ENCODE measurements at places on chromosomes 13 and 19. TPM values are rescaled to one million over a fixed set of nuclear protein-coding genes. Genes with fewer than 3 reads are reported as not detected.

Gene CD209
- not detected for total RNA-seq

Gene SUGT1
- 79.3 TPM for total RNA-seq

Gene FXYD5
- 108 TPM for total RNA-seq

Gene TMEM238
- total RNA-seq: 2.1 TPM

Gene C1QTNF9B
- not detected for total RNA-seq

Gene KCNJ14
- 1.4 TPM for total RNA-seq

DNA sequence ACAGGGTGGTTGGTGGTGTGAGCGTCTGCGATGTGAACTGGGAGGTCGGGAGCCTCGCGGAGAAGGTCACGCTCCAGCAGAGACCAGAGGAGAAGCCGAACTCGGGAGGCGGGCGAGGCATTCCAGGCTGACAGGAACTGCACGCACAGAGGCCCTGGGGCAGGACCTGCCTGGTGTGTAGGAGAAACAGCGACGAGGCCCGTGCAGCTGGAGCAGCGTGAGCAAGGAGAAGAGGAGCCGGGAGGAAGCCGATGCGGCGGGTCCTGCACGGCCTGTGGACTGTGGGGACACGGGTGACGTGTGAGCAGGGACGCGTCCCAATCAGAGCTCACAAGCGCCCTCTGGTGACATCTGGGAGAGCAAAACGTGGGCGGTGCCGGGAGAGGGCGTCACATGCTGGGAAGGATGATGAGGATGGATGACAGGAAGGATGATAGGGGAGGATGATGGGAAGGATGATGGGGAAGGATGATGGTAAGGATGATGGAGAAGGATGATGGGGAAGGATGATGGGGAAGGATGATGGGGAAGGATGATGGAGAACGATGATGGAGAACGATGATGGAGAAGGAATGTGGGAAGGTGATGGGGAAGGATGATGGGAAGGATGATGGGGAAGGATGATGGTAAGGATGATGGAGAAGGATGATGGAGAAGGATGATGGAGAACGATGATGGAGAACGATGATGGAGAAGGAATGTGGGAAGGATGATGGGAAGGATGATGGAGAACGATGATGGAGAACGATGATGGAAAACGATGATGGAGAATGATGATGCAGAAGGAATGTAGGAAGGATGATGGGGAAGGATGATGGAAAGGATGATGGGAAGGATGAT, 16.1 kb upstream of the MADCAM1 start:
- H3K4me3 ChIP-seq: no peak overlapping the region

- peaks cover 2% of the 10 kb centered on the region for H3K4me1 ChIP-seq
- peak overlapping the region; percentile 66 for H3K4me3 ChIP-seq
- H3K36me3 ChIP-seq: no peaks in the 10 kb centered on the region
- no peak overlapping the region for H3K27ac ChIP-seq
- no peaks in the 10 kb centered on the region for H3K27me3 ChIP-seq
Observed at GRCh38 chr19:14030997-14031718, 404 bp upstream of the IL27RA start.

- H3K4me1 ChIP-seq: peaks cover 6% of the 10 kb centered on the region
- no peak overlapping the region for H3K4me3 ChIP-seq
- no peak for DNase-seq
- H3K36me3 ChIP-seq: no peaks in the 10 kb centered on the region
- no peaks in the 10 kb centered on the region for H3K27me3 ChIP-seq
- no peak overlapping the region for H3K27ac ChIP-seq
Observed at GRCh38 chr19:48111280-48111679, 663 bp upstream of the PLA2G4C start.

DNA sequence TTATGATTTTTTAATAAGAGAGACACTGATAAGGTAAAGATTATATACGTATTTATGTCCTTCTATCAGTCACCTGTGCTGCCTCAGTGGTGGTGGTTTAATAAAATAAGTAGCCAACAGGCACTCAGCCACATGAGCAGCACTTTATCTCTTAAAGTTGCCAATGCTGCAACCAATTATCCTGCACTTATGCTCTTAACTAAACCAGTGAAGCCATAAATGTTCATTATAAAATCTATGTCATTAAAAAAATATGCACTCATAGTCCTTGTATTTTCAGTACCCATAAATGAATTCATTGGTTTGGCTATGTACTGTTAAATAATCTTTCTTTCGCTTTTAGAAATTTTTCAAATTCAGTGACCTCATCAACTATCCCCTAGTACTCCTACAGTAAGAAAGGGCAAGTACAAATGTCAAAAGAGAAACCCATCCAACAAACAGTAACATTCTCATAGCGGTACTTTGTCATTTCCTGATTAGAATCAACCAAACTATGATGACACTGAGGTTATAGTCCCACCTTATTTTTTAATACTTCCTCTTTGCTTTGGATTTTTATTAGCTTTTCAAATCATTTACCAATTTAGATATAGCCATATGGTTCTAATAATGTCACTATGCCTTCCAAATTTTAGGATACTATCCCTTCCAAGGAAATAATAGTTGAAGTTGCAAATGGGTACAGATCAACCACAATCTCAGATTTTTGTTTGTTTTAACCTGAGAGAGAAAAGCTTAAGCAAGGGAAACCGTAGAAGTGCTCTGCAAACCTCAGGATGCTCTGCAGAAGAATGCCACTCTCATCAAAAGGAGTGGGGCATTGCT, 190.9 kb downstream of the KLF12 start:
- peaks cover 12% of the 10 kb centered on the region for H3K4me1 ChIP-seq
- no peak overlapping the region for H3K4me3 ChIP-seq
- no peak overlapping the region for H3K27ac ChIP-seq
- DNase-seq: no peak
- no peaks in the 10 kb centered on the region for H3K27me3 ChIP-seq

- DNase-seq: no peak
- no peak overlapping the region for H3K27ac ChIP-seq
- H3K4me3 ChIP-seq: no peak overlapping the region
- no peaks in the 10 kb centered on the region for H3K27me3 ChIP-seq
Observed at GRCh38 chr13:24659239-24659638, 21.0 kb upstream of the ATP12A start.

Measured in astrocyte (in vitro differentiated cells and primary cell).